ENCODE measurements at places on chromosomes 13 and 19. TPM values are rescaled to one million over a fixed set of nuclear protein-coding genes. Genes with fewer than 3 reads are reported as not detected.

The PROZ gene
- not detected for total RNA-seq

The FBXO27 gene
- 2.8 TPM for total RNA-seq

The RASL11A gene
- 35.4 TPM for total RNA-seq

The SCGB2B2 gene
- total RNA-seq: 0.59 TPM

- DNase-seq: peak; percentile 89
Measured at GRCh38 chr19:13839130-13839937, 37.6 kb upstream of the NANOS3 start.

- DNase-seq: no peak
Measured at GRCh38 chr19:16030964-16031871, 45.1 kb upstream of the TPM4 start.

DNA sequence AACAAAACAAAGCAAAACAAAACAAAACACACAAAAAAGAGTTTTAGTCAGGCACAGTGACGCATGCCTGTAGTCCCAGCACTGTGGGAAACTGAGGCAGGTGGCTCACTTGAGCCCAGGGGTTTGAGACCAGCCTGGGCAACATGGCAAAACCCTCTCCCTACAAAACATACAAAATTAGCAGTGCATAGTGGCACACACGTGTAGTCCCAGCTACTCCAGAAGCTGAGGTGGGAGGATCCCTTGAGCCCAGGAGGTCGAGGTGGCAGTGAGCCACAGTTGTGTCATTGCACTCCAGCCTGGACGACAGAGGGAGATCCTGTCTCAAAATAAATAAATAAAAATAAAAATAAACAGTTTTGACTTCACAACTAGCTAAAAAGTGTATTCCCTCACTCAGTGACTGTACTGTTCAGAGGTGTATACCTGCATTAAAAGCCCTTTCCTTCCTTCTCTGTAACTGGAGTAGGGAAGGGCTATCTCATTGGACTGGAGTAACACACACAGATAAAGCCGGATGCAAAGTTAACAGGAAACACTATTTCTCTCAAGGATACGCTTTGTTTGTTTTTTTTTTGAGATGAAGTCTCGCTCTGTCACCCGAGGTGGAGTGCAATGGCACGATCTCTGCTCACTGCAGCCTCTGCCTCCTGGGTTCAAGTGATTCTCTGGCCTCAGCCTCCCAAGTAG, 3.7 kb upstream of the BAX start:
- DNase-seq: no peak

GRCh38 chr13:77299587-77299986, 27.3 kb downstream of the MYCBP2 start:
- no peak for DNase-seq

GRCh38 chr19:27792576-27793127, 1420.3 kb downstream of the UQCRFS1 start:
- no peak for DNase-seq

DNA sequence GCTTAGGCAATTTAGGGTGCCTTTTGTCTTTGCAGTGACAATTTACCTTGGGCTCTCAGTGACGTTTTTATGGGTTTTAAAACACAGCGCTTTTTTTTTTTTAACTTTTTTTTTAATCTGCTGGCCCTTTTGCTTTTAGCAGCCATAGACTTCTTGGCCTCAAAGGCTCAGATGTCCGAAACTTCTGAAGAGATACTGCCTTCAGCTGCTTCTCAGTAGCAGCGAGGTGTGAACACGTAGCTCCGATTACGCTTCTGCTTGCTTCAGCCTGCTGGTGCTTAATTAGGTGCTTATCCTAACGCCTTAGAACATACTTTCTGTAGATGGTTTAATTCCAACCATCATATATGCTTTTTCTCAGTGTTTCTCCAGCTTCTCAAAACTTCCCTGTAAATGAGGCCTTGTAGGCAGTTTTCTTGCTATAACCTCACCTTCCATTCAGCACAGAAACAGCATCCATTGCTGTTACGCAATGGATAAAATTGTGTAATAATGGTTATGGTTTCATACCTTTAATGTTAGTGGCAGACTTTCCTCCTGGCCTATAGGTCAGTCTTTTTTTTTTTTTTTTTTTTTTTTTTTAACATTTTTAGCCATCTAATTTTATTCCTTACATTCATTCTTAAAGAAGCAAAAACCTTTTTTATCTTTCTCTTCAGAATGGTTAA, 723.9 kb downstream of the GPC5 start:
- DNase-seq: no peak

DNA sequence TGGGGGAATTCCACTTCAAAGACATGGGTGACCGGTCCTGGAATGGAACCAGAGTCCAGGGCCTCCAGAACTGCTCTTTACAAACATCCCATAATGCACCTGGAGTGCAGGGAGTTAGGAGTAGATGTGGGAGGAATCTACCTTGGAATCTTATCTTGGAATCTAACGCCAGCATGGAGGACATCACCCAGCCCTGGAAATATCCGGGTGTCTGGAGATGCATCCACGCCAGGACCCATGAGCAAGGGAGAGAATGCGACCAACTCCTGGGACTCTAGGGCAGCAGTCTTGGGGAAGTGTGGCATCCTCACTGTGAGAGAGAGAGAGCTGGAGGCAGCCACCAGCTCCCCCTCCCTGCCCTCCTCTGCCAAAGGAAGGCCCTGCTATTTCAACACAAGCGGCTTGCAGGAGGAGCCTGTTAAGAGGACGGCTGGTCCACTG, 211.8 kb downstream of the UQCRFS1 start:
- no peak for DNase-seq

DNA sequence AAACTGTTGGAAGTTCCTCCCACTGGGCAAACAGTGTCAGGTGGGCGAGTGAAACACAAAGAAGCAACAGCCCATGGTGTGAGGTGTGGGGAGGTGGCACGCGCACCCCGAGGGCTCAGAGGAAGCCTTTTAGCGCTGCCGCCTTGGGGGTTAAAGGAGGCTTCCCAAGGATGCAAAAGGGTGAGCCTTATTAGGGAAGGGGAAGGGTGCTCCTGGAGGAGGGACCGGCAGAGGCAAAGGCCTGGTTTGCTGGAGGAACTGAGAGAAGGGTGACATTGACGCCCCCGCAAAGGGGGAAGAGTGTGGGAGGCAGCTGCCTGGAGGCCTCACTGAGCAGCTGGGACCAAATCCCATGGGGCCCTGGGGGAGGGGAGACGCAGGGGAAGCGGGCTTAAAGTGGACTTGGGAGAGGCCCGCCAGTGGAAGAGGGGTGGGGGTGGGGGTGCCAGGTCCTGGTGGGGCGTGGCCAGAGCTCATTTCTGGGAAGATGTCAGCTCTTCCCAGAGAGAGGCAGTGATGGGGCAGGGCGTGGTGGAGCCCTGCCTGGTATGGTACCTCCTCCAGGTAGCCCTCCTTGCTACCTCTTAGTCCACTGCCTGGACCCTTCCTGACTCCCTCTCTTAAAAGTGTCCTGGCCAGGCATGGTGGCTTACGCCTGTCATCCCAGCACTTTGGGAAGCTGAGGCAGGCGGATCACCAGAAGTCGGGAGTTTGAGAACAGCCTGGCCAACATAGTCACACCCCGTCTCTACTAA, 12.0 kb upstream of the FCHO1 start:
- DNase-seq: no peak

DNA sequence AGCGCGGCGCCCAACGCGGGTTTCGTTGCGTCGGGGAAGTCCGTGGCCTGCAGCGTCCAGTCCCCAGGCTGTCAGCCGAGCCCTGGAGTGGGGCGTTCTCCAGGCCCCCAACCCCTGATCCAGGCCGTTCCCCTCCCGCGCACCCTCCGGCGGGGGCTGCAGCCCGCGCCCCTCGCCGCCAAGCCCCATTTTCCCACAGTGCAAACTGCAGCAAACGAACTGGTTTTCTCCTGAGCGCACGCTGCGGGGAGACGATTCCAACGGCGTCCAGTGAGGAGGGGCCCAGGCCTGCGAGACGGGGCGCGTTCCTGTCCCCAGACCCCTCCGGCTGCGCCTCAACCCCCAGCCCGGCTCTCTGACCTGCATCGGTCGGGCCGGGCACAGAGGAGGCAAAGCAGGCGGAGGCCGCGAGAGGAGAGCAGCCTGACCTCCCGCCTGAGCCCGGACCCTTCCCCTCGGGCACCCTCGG, 4.4 kb upstream of the ONECUT3 start:
- no peak for DNase-seq

GRCh38 chr13:108645376-108645775, 16.0 kb downstream of the MYO16 start:
- DNase-seq: no peak

- DNase-seq: no peak
Measured at GRCh38 chr19:21045028-21045427, 24.6 kb downstream of the ZNF430 start.

DNA sequence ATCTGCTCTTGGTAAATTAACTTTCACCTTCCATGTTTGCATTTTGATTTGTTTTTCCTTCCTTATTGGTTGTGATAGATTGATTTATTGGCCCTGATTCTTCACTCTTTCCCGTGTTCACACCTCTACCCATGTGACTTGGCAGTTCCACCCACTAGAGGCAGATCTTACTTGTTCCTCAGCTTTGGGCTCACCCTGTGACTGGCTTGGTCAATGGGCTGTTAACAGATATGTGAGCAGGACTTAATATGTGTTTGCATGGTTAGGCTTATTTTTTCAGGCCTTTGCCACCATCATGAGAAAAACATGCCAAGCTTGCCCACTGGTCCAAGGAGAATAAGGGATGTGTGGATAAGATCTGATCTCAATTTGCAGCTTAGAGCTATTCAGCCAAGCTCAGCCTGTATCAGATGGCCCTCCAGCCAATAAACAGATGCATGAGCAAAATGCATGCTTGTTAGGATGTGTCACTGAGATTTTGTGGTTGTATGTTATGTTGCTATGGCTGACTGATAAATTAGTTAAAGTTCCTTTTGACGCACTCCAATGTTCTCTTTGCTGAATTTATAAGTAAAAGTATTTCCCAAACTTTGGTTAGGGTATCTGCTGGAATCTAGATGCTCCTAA, 48.0 kb downstream of the RGCC start:
- DNase-seq: no peak

DNA sequence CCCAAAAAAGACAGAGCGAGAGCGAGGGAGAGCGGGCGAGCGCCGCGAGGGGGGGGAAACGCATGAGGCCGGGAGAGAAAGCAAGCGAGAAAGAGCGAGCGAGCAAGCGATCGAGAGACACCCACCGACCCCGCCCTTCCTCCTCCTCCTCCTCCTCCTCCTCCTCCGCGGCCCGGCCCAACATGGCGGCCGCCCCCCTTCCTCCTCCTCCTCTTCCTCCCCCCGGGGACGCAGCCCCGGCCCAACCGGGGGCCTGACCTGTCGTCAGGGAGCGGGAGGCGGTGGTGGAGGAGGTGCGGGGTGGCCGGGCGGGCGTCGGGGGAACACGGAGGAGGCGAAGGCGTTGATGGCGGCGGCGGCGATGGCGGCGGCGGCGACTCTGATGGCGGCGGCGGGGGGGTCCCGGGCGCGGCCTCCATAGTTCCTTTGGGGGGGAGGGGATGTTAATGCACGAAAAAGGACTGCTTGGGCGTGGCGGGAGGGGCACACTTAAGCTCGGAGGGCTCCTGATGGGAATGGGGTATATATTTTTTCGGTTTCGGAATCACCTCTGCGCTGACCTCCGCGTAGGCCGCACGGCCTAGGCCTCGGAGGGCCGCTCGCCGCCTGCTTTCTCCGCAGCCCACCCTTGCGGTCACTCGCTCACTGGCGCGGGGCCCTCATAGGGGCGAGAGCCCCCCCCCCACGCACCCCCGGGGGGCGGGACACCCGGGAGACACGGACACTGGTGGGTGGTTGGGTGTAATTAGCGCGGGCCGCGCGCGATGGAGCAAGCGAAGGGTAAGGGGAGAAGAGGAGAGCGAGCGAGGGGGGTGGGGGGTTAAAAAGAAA, 1.2 kb downstream of the ZC3H4 start:
- peak; percentile 91 for DNase-seq

DNA sequence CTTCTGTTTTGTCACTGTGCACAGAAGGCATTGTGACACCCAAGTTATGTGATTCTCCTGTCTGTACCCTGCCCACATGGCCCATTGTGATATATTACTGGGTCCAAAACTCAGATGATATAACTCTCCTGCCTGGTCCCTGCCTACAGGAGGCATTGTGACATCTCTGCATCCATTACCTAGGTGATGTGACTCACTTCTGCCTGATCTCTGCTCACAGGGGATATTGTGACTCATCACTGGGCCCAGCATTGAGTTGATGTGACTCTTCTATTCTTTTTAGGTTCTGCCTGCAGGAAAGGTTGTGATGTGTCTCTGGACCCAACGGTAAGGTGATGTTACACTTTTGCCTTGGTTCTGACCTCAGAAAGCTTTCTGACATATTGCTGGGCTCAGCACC, 67.9 kb upstream of the ZNF724 start:
- no peak for DNase-seq

DNA sequence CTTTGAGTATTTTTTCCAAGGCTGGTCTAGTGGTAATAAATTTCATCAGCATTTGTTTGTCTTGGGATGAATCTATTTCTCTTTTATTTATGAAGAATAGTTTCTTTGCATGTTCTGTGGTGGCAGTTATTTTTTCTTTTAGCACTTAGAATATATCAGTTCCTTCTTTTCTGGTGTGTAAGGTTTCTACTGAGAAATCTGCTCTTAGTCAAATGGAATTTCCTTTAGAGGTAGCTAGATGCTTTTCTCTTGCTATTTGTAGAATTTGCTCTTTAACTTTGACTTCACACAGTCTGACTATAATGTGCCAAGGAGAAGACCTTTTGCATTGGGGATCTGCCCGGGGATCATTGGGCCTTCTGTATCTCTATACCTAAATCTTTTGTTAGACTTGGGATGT, 4.1 kb upstream of the SIGLEC6 start:
- no peak for DNase-seq

GRCh38 chr19:2231621-2232221, 4.4 kb downstream of the PLEKHJ1 start:
- no peak for DNase-seq

DNA sequence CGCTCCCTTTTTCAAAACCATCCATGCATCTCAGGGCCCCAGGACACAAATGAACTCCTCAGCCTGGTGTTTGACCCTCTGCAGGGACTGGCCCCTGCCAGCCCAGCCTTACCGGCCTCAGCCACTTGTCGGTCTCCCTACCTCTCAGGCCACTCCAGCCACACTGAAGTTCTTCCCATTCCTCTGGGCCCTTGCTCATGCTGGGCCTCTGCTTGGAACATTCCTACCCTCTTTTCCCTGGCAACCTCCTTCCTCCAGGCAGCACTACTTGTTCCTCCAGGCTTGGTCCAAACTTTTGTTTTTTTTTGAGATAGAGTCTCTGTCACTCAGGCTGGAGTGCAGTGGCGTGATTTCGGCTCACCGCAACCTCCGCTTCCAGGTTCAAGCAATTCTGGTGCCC, 7.6 kb upstream of the EGLN2 start:
- DNase-seq: no peak
